ENCODE measurements at places on chromosomes 2 and 18.

DNA sequence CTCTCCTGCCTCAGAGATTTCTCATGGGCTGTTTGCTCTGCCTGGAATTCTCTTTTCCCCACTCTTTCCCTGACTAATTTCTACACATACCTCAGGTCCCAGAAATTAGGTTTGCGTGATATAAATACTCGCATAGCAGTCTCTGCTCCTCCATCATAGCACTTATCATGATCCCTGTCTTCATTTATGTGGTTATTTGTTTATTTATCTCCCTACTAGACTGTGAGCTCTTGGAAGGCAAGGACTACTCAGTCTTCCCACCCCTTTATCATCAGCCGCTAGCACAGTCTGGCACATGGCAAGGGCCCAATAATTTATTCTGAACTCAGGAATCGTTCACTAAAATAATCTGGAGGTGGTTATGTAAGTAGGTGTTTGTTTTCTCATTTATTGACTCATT lies 79.3 kb downstream of the ADCYAP1 start:
- DNase-seq: no peak

GRCh38 chr2:24917731-24918325 lies 2.2 kb downstream of the ADCY3 start:
- no peak for DNase-seq

DNA sequence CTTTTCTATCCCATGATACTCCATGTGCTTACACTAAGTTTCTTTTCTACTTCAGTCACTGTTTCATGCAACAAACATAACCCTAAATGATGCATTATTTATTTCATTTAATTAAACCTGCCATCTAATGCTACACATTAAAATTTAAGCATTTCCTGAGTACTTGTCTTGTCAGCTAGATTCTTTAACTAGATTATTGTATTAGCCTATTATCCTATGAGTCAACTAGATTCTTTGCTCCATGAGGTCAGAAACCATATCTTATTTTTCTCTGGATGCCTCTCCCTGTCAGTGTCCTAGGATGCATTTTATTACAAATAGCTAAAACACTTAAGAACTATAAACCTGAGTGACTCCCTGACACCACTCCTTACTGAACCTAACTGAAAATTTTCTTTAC lies 652.4 kb downstream of the SLC4A3 start:
- DNase-seq: no peak

DNA sequence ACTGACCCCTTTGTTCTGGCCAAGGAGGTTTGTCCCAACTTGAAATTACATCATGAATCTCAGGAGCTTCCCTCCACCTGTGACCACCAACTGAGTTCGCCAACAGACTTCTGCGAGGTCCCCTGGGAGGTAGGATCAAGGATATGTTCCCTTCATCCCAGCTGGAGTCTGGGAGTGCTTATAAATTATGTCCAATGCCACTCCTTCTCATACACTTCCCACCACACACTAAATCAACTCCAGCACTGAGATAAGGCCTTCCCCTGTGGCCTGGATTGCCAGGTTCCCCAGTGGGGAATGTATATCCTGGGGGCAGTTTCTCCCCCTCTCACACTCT lies 99.2 kb downstream of the RND3 start:
- DNase-seq: no peak

DNA sequence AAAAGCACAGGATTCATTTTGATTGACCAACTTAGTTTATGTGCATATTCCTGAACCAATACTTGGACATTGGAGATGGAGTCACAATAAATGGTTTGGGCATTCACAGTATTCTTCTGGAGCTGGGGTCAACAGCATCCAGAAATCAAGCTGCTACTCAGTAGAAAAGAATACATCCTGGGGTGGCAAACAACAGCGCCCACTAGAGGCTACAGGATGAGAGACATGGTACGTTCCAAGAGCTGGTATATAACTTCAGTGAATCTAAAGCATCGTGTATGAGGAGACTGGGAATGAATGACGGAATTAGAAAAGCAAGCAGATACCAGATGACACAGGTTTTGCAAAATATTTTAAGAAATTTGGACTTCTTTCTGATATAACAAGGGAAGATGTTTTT lies 142.9 kb upstream of the FIGN start:
- no peak for DNase-seq

DNA sequence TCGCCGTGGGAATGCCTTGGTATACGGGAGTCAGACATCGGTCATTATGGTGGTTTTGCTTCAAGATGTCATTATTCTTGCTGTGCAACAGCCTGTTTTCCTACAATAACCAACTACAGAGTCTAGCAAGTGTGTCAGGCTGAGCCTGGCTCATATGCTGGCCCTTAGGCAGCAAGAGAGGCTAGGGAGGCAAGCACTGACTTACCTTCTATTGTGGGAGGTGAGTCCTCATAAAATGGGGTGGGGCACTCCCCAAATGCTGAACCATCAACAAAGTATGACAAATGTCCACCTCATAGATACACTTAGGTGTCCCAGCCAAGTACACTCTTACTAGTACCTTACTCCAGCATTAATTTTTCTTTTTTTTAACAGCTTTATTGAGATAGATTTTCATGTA lies 77.0 kb upstream of the ATL2 start:
- no peak for DNase-seq

GRCh38 chr2:126784045-126784444 lies 114.6 kb upstream of the TEX51 start:
- no peak for DNase-seq

DNA sequence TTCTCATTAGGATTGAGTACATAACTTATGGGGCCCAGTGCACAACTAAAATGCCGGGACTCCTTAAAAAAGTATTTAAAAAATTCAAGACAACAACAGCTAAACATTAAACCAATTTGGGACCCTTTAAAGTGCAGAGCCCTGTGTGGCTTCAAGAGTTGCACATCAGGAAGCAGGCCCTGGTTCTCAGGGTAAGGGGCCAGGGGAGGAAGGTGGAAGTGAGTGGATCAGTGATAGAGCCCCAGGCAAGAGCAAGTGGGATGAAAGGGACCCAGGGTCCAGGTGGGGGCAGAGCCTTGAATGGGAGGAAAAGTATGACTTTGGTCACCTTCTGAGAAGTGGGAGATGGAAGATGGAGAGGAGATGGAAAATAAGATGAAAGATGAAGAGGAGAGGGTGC lies 2.3 kb upstream of the FHOD3 start:
- no peak for DNase-seq

DNA sequence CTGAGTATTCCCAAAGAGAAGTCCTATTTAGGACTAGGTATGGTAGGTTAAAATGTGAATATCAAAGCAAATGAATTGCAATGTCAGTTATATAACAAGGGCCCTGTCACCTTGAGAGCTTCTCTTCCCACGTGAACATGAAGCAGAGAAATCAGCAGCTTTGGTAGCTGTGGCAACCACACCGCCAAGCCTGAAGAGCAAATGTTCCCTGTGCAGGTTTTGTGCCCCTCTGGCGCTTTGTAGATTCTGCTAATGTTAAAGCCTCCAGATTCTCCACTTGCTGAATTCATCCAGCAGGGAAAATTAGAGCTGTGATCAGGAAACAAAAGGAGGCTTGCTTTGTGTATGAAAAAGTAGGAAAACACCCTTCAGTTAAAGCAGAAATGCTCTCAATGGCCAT lies 322.6 kb downstream of the RBM43 start:
- no peak for DNase-seq

DNA sequence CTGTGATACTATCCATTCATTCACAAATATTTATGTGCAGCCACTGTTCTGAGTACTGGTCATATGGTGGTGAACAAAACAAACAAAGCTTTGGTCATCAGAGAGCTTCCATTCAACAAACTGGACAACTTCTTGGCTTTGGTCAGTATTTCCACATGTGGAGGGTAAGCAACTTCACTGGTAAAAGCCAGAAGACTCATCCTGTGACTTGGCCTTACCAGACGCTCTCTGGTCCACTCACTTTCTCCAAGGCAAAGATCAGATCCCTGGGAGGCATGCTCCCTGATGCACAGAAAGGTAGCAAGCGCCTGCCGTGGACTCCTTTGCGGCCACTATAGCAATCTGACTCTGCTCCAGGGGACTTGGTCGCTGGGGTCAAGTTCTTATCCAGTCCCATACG lies 179.5 kb downstream of the EN1 start:
- DNase-seq: no peak

GRCh38 chr2:166628478-166629136 lies 134.6 kb upstream of the SCN7A start:
- DNase-seq: no peak

DNA sequence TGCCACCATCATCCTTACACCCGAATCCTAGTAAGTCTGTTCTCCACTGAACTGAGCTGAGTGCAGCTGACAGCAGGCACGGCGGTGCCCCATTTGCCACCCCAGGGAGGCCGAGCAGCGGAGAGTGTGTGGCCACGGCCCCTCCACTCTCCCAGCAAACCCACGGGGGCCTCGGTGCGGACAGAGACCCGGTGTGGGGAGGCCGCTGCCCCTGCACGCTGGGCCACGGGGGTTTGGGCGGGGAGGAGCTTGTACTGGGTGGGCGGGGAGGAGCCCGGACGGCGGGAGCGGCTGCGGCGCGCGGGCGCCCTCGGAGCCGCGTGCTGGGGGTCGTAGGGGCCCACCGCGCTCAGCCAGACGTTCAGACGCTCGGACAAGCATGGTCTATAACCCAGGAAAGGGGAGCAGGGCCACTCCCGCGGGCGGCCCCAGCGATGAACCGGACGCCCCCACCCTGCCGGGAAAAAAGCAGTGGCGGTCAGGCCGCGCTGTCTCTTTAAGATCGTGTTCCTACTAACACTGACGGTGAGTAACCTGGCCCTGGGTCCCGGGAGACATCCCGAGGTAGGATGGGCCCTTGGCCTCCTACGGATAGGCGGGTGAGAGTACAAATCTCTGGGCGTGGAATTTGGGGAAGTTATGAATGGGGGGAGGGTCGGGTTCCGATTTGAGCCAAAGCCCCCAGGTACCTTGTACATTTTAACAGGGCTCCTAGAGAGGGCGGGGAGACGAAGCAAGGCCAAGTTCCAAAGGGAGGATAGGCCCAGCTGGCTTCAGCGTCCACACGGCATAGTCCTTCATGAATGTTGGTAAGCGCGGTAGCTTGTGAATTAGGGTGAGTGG lies at the start of gene ITPRIPL1:
Gene ITPRIPL1 (plus strand): TSS at position 277 of the 843 bp plus-strand sequence. CDS start 523 bp downstream, at position 800.
- DNase-seq: peak; percentile 43

DNA sequence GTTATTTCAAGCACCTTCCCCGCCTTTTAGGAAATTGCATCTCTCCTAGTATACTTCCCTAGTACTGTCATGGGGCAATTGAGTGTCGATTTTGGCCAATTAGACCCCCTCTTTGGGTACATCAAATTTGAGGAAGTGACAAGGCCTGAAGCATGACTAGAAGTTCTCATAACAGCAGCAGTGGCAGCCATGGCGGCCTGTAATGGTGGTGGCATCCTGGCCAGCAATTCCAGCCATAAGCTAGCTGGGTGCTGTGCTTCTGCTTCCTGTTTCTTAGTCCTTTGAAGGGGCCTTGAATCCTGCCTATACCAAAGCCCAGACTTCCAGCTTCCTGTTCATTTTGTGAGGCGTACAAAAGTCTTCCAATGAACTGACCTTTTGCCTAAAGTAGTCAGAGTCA lies 523.1 kb downstream of the PLCL1 start:
- no peak for DNase-seq

GRCh38 chr2:135586148-135586547 lies 54.9 kb downstream of the R3HDM1 start:
- DNase-seq: no peak
